NAMALWA (cell line): ENCODE measurements at places on chromosomes 16 and 17.
A peak's percentile ranks its signal among the peaks of the same experiment; 100 is the strongest.

DNA sequence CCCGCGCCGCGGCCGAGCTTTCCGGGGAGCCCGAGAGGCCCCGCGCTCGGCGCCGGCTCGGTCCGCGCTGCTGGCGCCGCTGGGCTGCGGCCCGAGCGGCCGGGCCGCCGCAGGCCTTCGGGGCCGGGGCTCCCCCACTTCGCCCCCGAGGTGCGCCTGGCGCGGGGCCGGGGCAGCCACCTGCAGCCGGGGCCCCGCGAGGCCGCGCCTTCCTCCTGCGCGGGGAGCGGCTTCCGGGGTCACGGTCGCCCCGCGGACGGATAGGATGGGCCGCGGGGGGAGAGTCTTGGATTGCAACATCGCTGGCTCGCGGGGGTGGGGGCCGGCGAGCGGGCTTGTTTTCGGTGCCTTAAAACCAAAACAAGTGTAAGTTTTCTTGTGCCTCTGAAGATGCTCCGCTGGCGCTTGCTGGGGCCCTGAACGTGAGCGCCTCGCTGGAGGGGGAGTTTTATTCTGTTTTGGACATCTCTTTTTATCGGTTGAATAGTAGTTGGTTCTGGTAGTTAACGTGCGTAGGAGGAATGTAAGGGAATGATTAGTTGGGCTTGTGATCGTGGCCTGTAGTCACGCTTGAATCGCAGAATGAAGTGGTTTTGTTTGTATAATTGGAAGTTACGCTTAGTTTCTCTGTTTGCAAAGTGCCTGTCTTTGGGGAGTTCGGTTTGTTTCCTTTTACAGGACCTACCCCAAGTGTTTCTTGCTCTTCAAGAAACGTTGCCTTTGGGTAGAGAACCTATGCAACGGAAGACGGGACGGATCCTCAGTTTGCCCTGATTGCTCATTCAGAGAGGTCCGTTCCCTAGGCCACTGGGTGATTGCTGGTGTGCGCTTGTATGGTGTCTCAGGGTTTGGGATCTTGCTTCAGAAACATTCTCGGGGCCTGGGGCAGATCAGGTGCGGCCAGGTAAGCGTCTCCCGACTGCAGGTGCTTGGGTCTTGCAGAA, 724 bp downstream of the UBE2I start:
- DNase-seq: peak; percentile 59

DNA sequence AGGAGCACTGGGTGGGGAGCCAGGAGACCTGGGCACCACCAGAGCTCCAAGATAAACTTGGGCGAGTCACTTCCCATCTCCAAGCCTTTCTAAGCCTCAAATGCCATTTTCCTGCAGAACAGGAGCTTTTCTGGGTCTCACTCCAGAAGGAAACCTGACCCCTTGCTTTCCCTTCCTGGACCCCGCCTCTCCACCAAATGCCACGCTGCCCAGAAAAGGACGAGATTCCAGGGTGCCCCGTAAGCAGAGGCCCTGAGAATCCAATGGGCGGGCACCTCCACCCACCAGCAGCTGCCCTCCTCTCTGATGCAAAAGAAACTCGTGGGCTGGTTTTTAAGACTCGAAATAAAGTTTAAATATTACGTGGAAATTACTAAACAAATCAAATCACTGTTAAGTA, 31.3 kb downstream of the ZNF423 start:
- no peak for DNase-seq

DNA sequence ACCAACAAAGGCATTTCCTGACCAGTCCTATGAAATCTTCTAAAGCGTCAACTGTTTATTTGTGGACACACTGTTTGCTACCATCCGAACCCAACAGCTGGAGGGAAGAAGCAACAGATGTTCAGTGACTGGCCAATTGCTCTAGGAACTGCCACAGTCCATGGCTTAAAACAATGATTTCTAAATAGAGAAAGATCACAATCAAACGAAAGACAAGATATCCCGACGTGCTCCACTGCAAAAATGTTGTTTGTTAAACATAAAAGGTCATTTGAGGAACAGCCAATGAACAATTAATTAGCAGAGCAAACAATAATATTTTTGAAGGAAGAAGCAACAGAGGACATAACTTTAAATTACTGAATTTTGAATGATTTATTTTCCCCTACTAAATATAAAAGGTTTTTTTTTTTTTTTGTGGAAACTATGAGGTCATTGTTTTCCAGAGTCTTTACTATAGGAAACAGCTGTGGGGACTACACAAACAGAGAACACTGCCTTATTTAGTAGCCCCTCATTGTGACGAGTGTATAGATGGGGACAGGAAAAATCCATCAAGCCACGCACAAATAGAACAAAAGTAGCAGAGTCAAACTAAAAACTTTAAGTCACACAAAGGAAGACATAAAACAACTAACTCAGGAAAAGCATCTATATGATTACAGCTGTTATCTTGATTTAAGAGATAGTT, 17.2 kb downstream of the USP31 start:
- DNase-seq: peak; percentile 22

GRCh38 chr17:51372345-51373004, 112.1 kb downstream of the UTP18 start:
- DNase-seq: peak; percentile 96

- no peak for DNase-seq
These were observed 43.6 kb downstream of the HOXB1 start for GRCh38 chr17:48487221-48487620.

DNA sequence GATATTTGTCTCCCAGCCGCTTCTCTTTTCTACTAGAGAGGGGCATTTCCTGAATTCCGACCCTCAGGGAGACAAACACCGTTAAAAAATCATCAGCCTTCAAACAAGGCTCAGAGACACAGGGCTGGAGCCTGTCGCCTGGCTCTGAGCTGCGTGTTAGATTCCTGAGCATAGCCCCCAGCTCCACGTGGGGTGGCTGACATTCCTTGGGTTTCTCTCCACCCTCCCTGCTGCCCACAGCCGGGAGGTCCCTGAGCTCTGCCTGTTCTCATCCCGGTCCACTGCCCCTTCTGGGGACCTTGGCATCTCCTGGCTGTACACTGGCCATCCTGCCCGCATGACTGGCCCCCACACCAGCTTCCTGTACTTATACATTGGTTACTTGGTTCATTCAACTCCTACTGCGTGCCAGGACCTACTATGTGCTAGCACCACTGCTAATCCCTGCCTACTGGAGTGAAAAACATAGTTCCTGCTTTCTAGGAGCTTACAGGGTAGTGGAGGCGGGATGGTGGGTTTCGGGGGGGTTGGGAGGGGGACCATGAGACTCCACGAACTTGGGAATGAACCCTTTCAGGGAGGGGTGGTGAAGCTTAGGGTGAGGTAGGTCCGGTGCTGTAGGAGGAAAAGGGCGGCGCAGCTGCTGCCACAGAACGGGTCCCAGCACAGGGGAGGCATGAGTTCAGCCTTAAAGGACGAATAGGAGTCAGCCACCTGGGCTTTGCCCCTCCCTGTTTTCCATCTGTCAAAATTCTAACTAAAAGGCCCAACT, 52.1 kb upstream of the TMEM132E start:
- no peak for DNase-seq

DNA sequence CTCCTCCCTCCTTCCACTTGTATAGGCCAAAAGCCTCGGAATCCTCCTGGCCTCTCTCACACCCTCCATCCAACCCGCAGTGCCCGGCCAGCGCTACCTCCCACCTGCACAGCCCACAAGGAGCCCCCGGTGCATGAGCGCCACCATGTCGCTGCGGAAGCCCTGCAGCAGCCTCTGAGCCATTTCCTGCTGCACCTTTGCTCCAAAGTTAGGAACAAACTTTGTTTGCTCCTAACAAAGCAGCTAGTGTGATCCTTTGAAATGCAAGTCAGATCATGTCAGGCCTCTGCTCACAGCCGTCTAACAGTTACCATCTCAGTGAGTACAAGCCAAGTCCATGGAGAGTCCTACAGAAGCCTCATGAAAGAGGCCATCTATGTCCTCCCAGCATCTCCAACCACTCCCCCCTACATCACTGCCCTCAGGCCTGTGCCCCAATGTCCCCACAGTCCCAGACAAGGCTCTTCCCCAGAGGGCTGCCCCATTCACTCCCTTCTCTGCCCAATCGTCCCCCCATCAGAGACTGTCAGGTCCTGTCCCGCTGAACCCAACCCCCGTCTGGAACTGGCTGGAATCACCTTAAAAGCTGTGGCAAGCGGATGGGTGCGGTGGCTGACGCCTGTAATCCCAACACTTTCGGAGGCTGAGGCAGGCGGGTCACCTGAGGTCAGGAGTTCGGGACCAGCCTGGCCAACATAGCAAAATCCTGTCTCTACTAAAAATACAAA, 7.5 kb downstream of the DCAKD start:
- no peak for DNase-seq

DNA sequence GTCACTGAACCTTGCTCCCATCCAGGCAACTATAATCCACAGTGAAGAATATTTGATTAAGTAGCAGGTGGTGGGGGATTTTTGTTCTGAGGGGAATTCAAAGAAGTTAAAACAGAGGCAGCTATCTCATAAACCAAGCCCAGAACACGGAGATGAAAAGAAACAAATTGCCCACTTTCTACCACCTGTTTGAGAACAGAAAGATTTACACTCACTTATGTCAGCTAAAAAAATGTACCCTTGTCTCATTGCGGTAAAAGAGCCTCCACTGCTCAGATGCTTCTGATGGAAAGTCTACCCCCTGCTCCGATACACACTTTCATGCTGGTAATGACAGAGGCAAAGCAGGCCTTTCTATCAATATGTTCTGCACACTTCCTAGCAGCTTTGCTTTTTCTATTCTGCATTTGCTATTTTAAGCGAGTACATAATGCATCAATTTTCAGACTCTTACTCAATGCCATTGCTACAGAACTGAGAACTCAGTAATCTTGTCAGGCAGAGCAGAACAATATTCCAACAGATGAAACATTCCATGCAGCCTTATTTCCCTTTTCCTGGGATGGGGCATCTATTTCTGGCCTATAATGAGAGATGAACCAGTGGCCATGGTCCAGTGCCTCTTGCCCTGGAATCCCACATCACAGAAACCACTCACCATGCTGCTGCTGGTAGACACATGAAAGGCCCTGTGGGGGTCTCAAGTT, 29.0 kb downstream of the CDK5R1 start:
- DNase-seq: no peak

GRCh38 chr16:17567455-17567854, 96.7 kb upstream of the XYLT1 start:
- no peak for DNase-seq

DNA sequence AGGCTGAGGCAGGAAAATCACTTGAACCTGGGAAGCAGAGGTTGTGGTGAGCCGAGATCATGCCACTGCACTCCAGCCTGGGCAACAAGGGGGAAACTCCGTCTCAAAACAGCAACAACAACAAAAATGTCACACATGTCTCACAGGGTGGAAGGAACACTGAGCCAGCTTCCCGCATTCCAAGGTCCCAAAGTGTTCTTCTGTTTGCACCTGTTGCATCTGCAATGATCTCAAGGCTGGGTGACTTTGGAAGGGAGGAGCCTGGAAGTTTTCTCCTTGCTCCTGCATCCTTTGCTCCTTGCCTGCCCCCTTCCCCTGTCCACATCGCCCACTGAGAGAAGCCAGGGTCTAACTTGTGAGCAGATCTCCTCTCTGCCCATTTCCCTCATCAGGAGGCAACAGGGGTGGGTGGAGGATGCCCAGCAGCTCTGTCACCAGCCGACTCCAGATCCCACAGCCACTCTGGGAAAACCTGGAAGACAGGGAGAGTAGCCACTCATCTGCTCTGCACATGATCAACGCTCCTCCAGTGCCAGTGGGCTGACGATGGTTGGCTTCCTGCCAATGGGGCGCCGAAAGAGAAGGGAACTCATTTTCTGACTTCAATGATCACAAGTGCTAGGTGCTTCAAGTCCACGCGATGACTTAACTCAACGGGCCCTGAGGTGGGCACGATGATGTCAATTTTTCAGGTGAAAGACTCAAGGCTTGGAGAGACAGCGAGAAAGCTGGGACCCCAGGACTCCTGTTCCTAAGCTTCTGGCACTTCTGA, 12.6 kb downstream of the CHST6 start:
- DNase-seq: no peak

- DNase-seq: no peak
These were observed 245.6 kb downstream of the IRX3 start for GRCh38 chr16:54040975-54041374.

GRCh38 chr17:79907217-79907715, 68.0 kb upstream of the CBX4 start:
- DNase-seq: no peak

GRCh38 chr16:57873218-57873617, 70.9 kb upstream of the KIFC3 start:
- DNase-seq: no peak

- no peak for DNase-seq
These were observed 39.0 kb downstream of the YWHAE start for GRCh38 chr17:1360975-1361374.

- no peak for DNase-seq
These were observed 5.3 kb downstream of the FAM234A start for GRCh38 chr16:239948-240277.

- no peak for DNase-seq
These were observed 361 bp downstream of the UQCRC2 start for GRCh38 chr16:21953541-21953902.

DNA sequence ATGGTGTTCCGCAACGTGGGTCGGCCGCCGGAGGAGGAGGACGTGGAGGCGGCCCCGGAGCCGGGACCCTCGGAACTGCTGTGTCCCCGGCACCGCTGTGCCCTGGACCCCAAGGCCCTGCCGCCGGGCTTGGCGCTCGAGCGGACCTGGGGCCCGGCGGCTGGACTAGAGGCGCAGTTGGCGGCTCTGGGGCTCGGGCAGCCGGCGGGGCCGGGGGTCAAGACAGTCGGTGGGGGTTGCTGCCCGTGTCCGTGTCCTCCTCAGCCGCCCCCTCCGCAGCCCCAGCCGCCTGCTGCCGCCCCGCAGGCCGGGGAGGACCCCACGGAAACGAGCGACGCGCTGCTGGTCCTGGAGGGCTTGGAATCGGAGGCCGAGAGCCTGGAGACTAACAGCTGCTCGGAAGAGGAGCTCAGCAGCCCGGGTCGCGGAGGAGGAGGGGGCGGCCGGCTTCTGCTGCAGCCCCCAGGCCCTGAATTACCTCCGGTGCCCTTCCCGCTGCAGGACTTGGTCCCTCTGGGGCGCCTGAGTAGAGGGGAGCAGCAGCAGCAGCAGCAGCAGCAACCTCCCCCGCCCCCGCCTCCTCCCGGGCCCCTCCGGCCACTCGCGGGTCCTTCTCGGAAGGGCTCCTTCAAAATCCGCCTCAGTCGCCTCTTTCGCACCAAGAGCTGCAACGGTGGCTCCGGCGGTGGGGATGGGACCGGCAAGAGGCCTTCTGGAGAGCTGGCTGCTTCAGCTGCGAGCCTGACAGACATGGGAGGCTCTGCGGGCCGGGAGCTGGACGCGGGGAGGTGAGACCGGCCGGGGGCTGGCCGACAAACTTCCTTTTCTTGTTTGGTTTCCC, 821 bp downstream of the SOCS7 start:
- peak; percentile 48 for DNase-seq

GRCh38 chr16:877242-878071, 76.9 kb upstream of the GNG13 start:
- DNase-seq: peak; percentile 24

GRCh38 chr17:82269138-82269881, 4.2 kb downstream of the CSNK1D start:
- DNase-seq: no peak

DNA sequence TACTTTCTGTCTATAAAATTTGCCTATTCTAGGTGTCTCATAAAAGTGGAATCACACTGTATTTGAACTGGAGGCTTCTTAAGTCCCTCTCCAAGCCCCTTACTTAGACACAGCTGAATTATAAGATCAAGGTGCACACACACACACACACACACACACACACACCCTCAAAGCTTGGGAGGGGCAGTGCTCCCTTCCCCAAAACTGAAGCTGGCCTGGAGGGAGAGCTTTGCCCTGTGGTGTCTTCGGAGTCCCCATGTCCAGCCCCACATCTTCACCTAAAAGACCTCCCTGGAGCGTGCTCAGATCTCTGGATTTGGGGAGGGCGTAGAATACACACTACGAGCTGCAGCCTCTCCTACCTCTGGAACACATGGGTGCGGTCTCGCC, 828 bp downstream of the EMP2 start:
- DNase-seq: no peak
